ENCODE measurements at places on chromosomes 13 and 19.

DNA sequence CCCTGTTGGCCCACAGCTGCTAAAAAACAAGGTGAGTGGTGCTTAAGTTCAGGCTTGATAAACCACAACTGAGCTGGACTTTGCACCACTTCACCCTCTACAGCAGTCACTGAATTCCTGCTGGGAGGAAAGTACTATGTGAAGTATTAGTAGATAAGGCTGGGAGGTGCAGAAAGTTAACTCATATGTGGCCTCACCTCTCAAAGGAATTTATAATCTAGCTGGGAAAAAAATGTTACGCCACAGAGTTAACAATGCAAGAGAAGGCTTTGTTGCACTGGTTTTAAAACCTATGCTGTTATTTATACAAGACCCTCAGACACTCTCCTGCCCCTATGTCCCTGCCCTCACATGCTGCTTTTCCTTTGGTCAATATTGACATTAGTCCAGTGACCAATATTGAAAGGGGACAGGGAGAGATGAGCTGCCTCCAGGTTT is 60.9 kb downstream of the LIG4 start:
- no peak for DNase-seq

- DNase-seq, result peak; percentile 87
Observed at GRCh38 chr19:55546822-55547614, 1.7 kb upstream of the SBK3 start.

- DNase-seq, result peak; percentile 76
Observed at GRCh38 chr19:2503521-2504109, 27.7 kb downstream of the GADD45B start.

DNA sequence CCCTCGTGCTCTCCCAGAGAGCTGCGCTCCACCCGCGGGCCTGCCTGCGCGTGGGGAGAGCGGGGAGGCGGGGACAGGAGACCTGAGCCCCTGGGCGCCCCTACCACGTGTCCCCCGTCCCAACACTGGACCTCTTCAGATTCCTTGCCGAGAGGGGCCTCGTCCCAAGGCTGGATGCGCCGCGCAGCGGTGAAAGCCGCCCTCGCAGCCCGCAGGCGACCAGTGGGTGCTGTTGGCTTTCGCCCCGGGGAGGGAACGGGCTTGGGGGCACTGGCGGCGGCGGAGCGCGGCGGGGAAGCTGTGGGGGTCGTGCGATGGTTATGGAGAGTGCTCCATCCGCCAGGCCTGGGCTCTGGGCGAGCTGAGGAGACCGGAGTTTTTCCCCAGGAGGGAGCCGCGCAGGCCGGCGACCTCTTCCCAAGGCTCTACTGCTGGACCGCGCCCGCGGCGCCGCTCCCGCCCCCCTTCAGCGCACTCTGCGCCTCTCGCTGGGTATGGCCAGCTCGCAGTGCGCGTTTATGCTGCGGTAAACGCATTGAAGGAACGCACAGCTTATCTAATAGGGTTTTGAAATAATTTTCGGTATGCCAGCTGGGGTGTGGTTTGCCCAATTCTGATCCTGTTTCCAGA is 17.2 kb upstream of the RNF17 start:
- no peak for DNase-seq

DNA sequence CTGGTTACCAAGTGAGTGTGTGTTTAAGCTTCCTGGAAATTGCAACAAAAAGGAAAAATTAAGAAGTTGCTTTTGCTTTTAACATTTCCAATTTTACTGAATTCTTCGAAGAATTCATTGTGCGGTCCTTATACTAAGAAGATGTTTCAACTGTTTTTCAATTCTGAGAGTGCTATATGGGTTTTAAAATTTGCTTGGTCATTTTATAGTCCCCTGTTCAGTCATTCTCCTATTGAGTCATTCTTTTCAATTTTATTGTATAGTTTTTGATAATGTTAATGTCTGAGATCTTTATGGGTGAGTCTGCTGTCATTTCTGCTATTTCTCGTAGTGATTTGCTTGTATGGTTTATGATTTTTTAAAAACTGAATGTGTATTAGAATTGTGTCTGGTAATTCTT is 26.5 kb downstream of the UBA2 start:
- no peak for DNase-seq

- DNase-seq, result peak; percentile 45
Observed at GRCh38 chr19:46718157-46718933, 1.4 kb upstream of the PRKD2 start.

DNA sequence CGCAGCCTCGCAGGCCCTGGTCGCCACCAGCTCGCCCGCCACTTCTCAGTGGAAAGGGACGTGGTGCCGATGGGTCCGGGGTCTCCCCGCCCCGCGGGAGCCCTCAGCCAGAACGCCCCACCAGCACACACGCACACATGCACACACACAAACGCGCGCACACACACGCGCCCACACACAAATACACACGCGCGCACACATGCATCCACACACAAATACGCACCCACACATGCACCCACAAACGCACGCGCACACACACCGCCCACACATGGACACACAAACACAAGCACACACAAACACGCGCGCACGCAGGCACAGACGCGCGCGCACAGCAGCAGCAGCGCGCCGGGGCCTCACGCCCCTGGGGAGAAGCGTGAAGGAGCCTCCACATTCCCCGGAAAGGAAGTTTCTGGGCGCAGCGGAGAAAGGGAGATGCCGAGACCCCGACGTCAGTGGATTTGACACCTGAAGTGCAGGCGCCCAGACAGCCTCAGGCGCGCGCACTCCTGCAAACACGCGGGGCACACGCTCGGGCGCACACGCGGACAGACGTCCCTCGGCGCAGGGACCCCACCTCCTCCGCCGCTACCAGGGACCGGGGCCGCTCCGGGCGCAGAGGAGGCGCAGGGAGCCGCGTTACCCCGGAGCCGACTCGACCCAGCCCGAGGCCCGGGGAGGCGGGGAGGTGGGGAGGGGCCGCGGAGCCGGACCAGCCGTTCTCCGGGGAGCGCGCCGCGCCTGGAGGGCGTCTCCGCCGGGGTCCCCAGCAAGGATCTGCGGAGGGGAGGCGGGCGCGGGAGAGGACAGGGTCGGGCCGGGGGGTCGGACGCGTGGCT is 622 bp downstream of the RASA3 start:
- peak; percentile 35 for DNase-seq

DNA sequence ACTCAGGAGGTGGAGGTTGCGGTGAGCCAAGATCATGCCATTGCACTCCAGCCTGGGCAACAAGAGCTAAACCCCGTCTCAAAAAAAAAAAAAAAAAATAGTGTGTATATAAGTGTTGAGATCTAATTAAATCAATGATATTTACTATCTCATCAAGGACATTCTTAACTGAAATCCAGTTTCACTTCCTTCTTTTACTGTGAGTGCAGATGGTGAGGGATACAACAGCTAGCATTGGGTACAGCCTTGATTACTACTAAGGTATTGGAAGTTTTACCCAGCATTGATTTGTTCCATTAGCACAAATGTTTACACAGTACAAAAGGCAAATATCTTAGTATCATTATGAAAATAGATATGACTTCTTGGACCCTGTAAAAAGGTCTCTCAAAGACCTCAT is 546.6 kb downstream of the KCTD12 start:
- peak; percentile 5 for DNase-seq

- DNase-seq, result peak; percentile 26
Observed at GRCh38 chr19:39031368-39032062, 834 bp downstream of the FBXO27 start.

DNA sequence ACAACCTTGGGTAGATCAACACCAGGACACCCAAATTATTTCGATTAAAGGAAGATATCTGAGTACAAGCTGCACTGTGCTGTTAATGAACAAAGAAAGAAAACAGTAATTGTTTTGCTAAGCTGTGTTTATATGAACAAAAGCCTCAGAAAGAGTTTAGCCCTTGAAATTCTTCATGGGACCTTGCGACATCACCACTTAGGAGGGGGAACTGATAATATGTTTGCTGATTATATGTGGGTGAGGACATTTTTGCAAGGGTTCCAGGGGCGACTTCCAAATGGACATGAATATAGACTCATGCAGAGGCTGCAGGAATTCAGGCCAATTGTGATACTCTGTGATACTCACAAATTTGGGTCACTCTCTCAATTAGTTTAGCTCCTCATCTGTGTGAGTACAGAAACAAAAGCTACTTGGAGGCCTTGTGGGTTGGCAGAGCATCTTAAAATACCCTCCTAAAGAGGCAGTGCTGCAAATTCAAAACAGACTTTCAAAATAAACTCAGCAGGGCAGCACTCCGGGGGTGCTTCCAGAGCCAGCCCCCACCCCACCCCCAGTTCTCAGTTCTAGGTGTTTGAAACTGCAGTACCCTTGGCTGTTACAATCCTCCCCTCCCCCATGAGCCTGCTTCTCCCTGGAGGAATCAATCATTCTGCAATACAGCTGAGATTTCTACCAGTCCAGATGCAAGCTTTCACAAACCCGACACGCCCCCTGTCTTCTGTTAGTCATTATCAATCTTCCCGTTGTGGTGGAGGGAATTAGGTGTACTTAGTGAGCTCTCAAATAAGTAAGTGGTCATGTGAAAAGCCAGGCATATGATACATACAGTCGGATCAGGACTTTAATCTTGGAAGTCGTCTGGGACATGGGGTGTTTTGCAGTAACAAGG is 97.0 kb upstream of the MBNL2 start:
- DNase-seq, result peak; percentile 16

DNA sequence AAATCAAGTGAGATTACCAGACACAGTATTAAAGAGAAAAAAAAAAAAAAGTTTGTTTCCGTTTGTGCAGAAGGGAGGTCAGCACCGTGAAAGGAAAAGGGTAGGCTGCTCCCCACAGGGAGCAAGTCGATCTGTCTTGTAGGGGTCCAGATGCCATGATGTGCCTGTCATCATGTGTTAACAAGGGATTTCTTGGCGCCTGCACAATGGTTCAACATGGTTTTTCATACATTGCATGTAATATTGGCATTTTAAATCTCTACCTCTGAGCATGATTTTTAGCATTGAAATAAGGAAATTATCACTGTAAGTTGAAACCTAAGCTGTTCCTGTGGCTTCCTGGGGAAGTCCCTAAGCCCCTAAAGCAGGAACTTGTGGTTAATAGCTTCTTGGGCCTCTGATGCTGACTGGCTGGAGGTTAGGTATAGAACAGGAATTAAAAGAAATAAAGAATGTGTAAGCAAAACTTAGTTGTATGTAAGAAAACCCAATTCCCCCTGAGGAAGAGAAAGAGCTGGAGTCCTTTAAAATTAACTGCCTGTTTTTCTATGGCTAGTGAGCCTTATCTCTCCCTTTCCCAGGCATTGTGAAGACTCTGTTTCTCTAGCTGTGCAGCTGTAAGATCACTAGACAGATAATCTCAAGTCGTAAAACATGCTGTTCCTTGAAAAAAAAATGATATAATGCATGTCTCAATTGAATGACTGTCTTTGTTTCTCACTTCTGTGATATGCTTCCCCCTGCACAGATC is 7.4 kb upstream of the FCGBP start:
- peak; percentile 90 for DNase-seq

GRCh38 chr13:113620036-113620796 is 35.7 kb downstream of the TFDP1 start:
- DNase-seq, result no peak

DNA sequence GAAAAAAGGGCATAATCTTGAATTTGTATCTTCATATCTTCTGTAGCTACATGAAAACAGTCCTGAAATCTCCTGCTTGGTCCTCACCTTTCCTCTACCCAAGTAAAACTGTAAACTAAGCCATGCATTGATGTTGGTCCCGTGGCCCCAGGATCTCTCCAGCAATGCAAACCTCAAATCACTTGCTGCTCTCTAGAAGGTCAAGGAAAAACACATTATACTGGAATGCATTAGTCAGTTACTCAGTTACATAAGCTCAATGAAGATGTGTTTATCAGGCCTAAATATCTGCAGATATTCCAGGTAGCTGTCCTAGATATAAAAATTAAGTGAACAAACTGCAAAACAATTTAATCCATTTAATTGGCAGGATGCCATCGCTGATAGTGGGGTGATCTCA is 261.8 kb downstream of the ABCC4 start:
- DNase-seq, result no peak

GRCh38 chr13:113582841-113583631 is 1.5 kb upstream of the TFDP1 start:
- DNase-seq, result no peak

DNA sequence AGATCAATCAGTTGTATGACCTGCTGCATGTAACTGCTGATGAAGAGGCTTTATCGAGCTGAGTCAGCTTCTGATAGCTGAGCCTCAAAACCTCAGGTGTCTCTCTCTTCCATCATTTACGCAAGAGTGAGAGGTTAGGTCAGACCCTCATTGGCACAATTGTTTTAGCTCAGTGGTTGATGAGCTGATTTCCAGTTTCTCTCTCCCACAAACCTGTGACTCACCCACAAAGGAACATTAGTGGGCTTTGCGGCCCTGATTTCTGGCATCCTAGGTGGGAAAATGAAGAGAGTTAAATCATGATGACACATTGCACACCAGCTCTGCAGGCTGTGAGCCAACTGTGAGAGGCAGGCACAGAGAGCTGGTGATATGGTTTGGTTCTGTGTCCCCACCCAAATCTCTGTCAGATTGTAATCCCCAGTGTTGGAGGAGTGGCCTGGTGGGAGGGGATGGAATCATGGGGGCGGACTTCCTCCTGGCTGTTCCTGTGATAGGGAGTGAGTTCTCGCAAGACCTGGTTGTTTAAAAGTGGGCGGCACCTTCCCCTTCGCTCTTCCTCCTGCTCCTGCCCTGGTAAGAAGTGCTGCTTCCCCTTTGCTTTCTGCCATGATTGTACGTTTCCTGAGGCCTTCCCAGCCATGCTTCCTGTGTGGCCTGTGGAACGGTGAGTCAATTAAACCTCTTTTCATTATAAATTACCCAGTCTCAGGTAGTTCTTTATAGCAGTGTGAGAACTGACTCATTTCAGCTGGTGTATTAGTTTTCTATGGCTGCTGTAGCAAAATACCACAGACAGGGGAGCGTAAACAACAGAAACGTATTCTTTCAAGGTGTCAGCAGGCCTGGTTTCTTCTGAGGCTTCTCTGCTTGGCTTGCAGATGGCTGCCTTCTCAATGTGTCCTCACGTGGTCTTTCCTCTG is 33.5 kb upstream of the TMTC4 start:
- DNase-seq, result no peak

- DNase-seq, result no peak
Observed at GRCh38 chr19:10327793-10328192, 5.5 kb downstream of the RAVER1 start.

- no peak for DNase-seq
Observed at GRCh38 chr13:90751026-90751425, 596.5 kb upstream of the MIR17HG start.

All from suppressor macrophage treated with lipopolysaccharide for 4 hours (primary cell).